ENCODE measurements at places on chromosomes 3 and 15.

DNA sequence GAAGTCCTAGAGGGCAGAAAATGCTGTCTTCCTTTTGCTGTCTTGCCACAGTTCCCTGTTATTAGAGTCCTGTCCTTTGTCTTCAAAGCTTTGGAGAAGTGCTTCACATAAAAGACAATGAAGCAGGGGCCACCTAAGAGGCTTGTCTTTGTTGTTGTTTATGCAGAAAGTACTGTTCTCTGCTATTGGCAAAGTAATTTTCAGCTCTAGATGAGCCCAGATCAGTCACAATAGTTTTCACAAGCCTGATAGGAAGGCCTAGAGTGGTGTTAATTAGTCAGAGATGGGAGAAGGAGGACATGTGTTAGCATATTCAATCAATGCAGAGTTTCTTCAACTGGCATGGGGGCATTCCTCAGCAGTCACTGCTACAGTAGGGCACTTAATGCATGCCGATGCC is 300.0 kb downstream of the PTPRG start:
- no peak for DNase-seq

- DNase-seq: no peak
Observed at GRCh38 chr3:156760333-156760732, 65.8 kb upstream of the LEKR1 start.

GRCh38 chr3:194750491-194750828 is 64.8 kb downstream of the FAM43A start:
- DNase-seq: no peak

- DNase-seq: no peak
Observed at GRCh38 chr3:22507709-22508108, 695.4 kb upstream of the UBE2E2 start.

DNA sequence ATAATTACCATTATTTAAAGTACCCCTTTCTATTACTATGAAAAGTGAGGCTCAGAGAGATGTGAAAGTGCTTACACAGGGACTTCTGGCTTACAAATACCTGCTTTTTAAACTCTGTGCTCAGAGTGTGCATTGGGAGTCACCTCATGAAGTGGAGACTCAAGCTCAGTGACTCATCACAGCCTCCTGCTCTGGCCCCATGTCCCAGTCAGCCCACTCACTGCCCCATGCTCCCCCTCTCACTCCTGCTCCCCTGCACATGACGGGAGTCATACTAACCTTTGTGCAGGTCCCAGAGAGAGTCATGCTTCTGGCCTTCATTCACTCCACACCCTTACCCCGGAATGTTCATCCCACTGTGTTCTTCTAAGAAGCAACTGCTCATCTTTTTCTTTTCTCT is 20.2 kb downstream of the CCR1 start:
- no peak for DNase-seq

- DNase-seq: peak; percentile 79
Observed at GRCh38 chr15:90046911-90047392, 45.8 kb downstream of the ZNF710 start.

DNA sequence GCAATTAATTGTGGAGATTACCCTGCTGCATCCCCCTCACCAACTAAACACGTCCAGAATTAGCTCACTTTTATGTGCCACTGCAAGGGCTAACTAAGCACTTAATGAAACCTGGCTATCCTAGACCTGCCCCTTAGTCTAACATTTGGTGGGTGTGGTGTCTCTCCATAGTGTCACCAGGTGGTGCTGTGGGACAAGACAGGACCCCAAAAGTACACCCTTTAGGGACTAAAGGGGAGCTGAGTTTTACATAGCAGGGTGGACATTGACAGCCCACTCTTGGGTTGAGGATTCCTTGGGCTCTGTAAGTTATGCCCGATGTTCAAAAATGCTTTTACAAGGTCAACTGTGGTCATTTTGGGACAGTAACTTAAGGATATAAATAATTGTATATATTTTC is 5.7 kb downstream of the DUT start:
- no peak for DNase-seq

GRCh38 chr15:79035111-79035601 is 55.4 kb downstream of the RASGRF1 start:
- DNase-seq: no peak

DNA sequence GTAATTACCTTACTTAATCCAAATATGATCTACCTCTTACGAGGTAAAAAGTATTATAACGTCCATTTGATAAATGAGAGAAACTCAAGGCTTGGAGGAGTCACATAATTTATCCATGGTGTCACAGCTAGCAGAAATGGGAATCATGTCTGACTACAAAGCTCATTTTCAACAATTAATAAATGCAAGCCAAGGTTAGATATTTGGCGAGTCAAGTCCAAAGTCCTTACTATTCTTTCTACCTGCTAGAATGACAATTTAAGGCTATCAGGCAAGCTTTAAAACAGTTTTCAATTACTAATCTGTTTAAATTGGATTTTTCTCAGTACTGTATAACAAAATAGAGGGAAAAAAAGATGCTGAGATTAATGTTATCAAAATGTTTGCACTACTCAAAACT is 68.6 kb downstream of the DLG1 start:
- DNase-seq: no peak

DNA sequence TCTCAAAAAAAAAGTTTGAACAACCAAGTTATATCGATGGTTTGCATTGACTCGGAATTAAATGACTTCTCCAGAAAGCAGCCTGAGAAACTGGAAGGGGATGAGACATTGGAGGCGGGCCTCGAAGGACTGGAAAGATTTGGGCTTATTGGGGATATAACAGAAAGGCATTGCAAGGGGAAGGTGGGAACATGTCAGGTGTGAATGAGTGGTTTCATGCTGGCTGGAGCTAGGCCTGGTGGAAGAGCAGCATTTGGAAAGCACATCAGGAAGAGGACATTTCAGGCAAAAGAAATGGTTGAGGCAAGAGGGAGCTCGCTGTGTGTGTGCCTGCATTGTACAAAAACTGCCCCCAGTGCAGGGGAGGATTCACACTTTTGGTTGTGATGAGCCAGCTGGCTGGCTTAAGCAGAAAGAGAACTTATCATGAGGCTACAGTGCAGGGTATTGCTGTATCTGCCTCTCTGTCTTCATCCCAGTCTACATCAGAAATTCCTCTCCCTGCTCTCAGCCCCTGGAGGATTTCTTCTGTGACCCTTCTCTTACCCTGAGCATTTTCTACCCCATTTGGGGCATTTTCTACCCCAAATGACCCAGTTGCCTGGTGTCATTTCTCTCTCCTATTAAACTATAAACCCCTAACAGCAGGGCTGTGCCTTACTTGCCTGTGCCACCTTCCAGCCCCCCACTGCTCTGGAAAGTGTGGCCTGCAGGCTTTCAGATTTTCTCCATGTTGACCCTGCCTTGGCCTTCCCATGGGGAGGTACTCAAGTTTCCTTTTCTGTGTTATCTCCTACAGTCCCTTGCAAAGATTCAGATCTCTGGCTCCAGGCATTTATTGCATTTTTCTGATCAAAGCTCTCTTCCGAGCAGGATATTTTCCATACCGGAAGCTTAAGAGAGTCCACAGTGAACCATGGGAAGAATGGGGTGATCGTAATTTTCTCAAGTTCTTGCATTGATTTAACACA is 64.4 kb upstream of the FLNB start:
- DNase-seq: no peak

GRCh38 chr15:35980719-35981118 is 434.8 kb upstream of the DPH6 start:
- no peak for DNase-seq

GRCh38 chr3:172151651-172152649 is 112.6 kb downstream of the FNDC3B start:
- DNase-seq: no peak

DNA sequence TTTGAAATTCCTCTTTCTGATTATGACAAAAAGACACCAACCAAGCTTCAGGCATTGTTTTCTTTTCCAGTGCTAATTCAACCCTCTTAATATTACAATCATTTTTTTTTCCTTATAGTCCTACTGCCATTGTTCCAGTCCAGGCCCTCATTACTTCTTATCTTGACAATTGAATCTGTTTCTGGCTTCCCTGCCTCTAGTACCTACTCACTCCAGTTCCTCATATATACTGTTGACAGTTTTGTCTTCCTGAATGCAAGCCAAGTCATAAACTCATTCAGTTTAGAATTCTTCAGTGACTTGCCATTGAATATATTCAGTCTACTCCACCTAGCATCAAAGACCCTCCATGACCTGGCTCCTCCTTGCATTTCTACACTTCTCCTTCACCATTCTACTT is 507.4 kb downstream of the FGF12 start:
- no peak for DNase-seq

GRCh38 chr15:77798151-77798835 is 165.6 kb upstream of the LINGO1 start:
- DNase-seq: no peak

GRCh38 chr3:69012100-69012799 is 1.2 kb downstream of the EOGT start:
- DNase-seq: peak; percentile 19

DNA sequence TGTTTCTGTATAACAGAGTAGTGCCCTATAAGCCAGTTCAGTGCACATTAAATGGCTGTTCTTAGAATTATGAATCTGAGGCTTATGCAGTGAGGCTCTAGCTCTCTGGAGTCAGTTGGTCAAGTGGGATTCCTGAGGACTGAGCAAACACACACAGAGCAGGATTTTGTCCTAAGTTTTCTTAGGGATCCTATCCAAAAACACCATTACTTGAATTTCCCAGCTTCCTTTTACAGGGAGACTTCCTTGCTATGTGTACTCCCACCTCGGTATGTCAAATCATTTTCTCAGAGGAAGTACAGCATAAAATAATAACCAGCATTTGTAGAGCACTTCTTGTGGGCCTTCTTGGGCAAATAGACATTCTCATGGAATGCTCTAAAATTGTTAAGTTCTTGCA is 63.1 kb upstream of the GOLGA6B start:
- DNase-seq: no peak

- no peak for DNase-seq
Observed at GRCh38 chr15:91879158-91879557, 25.6 kb downstream of the SLCO3A1 start.

DNA sequence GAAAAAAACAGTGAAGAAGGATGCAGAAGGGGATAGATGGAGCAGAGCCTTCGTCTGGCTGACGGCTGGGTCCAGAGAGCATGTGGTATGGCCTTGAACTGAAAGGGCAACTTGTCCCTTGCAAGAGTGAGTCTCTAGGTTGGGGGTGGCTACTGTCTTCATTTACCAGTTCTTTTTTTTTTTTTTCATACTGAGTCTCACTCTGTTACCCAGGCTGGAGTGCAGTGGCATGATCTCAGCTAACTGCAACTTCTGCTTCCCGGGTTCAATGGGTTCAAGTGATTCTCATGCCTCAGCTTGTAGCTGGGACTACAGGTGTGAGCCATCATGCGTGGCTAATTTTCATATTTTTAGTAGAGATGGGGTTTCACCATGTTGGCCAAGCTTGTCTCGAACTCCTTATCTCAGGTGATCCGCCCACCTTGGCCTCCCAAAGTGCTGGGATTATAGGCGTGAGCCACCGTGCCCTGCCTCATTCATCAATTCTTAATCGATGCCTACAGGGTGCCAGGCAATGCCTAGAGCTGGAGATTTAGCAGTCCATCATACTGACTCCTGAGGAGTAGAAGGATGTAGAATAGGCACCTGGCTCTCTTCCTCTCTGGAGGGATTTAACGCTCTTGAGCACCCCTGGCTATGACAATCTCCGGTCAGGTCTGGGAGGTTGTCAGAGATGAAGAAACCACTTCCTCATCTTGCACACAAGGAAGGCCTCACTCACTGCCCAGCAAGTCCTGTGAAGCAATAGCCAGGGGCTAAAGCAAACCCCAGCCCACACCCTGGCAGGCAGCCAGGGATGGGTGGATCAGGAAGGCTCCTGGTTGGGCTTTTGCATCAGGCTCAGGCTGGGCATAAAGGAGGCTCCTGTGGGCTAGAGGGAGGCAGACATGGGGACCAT is at the start of gene CAMP:
CAMP (plus strand) TSS at position 880 of the 898 bp plus-strand sequence; CDS start at position 897, 17 bp downstream.
- peak; percentile 54 for DNase-seq

DNA sequence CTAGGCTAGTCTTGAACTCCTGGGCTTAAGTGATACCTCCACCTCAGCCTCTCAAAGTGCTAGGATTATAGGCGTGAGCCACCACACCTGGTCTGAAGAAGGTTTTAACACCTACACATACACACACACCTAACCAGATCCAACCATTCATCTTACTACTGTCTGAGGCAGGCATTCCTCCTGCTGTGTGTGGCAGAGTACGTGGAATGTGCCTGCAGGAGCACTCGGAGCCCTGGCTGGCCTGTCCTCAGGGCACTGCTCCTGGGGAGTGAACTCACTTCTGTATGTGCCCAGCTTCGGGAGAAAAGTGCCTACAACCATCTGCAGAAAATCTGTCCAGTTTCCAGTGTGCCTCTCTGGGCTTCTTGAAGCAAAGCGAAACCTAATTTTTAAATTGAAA is 58.2 kb upstream of the LIMD1 start:
- DNase-seq: no peak

- no peak for DNase-seq
Observed at GRCh38 chr15:82832601-82833361, 23.4 kb downstream of the WHAMM start.

DNA sequence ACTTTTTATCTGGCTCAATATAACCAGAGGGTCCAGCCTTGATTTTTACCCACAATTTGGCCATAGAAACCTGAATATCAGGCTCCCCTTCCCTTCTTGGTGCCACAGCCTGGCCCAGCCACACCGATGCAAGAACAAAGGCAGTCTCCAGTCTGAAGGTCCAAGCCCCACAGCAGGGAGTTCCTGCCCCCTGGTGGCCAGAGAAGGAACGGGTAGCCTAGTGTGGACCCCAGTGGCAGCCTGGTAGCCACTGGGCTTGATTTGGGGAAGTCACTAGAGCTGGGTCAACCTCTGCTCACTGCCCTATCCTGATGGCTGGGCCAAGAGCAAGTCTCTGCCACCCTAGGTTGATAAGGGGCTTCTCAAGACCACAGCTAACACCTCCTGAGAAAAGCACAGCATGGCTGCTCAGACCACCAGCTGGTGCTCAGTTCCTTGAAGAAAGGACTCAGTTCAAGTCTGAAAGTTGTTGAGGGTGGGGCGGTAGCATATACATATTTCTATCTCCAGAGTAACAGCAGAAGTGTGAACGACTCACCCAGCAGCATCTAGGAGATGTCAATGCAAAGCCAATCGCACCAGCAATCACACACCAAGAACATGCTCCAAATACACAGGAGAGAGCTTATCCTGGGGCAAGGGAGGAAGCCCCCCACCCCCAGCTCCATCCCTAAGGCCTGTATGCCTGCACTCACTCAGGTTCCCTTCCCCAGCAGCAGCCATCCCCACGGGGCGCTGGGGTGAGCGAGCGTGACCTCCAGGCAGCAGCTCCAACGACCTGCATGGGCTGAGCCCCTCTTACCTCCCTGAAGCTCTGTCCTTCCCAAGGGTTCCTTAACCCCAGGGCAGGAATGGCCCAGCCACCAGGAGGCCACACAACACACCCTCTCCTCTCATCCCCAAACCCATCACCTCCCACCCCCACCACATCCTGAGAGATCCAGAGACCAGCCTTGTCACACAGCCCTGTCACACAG is 7.6 kb downstream of the PFKFB4 start:
- DNase-seq: peak; percentile 88

- DNase-seq: no peak
Observed at GRCh38 chr3:131036200-131036816, 9.6 kb downstream of the NEK11 start.

DNA sequence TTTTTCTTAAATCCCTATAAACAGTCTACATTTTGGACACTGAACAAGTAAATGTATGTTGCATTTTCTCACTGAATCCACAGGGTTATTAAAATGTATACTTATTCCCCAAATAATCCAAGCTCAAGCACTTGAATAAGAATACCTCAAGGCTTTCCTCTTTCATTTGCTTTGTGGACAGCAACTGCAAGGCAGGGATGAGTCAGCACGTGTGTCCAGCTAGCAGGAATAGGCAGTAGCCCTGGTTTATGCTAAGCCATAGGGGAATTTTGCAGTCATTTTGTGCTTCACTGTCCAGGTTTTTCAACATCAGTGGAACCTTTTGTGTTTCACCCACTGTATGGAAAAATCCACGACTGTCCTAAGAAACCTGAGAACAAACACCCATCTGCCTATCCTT is 96.7 kb upstream of the KCNMB2 start:
- DNase-seq: no peak
